ENCODE measurements at places on chromosomes 11 and 22.

- DNase-seq, result no peak
Measured at GRCh38 chr11:17951685-17952388, 61.0 kb downstream of the SERGEF start.

DNA sequence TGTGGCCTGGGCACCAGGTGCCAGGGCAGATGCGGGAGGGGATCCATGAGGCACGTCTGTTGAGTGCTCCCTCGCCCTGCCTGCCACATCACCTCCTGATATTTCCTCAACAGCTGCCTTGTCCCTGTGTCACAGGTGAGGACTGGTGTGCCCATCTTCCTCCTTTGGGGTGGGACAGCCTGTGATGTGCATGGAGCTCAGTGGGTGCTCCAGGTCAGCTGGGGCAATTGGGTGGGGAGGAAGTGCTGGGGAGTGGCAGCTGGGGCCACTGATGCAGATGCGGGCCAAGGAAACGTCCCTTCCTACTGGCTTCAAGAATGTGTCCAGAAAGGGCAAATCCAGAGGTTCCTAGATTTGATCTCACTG, 83.6 kb downstream of the MORC2 start:
- DNase-seq, result no peak

DNA sequence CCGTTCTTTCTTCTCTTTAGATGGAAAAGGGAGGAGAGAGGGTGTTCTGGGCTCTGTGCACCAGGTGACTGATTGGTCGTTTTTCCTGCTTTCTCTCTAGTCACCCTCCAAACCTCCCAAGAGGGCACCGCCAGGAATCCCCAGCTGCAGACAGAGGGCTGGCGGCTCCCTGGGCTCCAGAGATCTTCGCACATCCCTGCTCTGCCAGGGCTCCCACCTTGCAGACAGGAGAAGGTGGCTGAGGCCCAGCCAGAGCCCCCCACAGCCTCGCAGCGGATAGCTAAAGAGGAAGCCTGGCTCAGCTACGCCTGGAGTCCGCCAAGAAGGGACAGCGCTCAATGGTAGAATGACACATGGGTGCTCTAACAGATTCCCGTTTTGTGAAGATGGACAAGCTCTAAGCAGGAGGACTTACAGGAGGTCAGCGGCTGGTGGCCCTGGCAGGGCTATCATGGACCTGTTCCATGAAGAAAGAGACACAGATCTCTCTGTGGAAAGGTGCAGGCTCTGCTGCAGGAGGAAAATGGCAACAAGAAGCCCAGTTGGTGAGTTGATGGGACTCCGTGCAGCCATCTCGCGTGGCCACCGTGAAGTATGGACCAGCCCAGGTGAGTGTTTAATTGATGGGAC, 976.9 kb downstream of the BRD1 start:
- no peak for DNase-seq

- DNase-seq, result no peak
Measured at GRCh38 chr11:111975076-111975806, 38.1 kb downstream of the DIXDC1 start.

- no peak for DNase-seq
Measured at GRCh38 chr11:88950975-88951374, 114.8 kb downstream of the GRM5 start.

- DNase-seq, result no peak
Measured at GRCh38 chr22:28448625-28449024, 231.0 kb downstream of the TTC28 start.

- DNase-seq, result no peak
Measured at GRCh38 chr11:16359369-16359768, 3.0 kb upstream of the SOX6 start.

DNA sequence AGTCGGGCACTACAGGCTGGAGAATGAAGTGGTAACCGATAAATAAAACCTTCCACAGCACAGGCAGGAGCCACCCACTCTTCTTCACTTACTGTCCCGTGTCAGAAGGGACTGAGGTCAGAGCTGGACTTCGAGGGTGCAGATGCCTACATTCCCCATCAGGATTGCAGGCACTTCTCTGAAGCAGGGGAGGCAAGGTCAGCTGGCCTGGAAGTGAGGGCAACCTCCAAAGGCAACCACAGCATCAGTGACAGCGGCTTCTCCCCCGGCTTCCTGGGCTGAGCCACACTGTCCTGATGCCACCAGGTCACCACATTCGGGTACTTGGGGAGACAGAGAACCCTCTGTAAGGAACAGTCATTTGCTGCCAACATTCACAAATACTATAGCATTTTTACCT, 22.7 kb downstream of the TCIRG1 start:
- DNase-seq, result no peak

- DNase-seq, result no peak
Measured at GRCh38 chr11:10388574-10388973, 66.5 kb upstream of the AMPD3 start.

- DNase-seq, result peak; percentile 69
Measured at GRCh38 chr11:82864268-82864667, 36.0 kb downstream of the PRCP start.

- DNase-seq, result peak; percentile 81
Measured at GRCh38 chr11:57482782-57483561, 22.6 kb downstream of the RTN4RL2 start.

- no peak for DNase-seq
Measured at GRCh38 chr11:113141010-113141409, 173.4 kb upstream of the TTC12 start.

DNA sequence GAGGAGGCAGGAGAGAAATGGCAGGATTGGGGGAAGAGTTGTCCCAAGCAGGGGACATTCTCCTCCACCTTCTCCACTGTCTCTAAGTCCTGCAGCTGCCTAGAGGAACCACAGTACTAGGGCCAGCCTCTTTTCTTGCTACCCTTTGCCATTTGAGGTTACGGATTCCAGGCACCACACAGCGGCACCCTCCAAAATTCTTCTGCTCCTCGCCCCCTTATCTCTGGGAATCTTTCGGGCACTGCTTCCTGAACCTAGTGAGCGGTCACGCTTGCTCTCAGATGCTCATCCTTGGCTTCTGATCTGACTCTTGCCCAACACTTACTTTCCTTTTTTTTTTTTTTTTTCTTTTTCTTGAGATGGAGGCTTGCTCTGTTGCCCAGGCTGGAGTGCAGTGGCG, 26.6 kb upstream of the XBP1 start:
- no peak for DNase-seq

DNA sequence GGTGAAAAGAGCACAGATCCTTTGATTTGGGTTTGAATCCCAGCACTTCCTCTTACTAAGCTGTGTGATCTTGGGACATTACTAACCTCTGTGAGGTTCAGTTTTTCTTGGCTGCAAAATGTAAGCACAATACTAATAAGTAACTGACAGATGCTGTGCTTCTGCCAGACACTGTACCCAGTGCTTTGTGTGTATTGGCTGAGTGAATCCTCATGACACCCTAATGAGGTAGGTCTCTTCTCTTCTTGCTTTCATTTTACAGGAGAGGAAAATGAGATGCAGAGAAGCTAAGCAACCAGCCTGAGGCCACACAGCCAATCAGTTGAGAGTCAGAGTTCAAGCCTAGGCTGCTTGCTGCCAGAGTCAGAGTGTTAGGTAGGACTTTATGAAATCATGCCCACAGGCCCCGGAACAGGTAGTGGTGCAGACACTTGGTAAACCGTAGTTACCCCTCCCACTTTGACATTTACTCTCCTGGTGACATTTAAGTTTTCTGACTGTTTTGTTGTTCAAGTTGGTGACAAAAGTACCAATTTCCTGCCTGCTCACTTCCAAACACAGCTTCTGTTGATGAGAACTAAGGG, 21.2 kb downstream of the PTPRJ start:
- DNase-seq, result no peak
